GM23338 (cell line): ENCODE measurements at places on chromosomes 16 and 17. TPM values are rescaled to one million over a fixed set of nuclear protein-coding genes. Genes with fewer than 3 reads are reported as not detected.

GRCh38 chr16:23753908-23754593, 775 bp upstream of the CHP2 start:
- H3K4me1 ChIP-seq, result peaks cover 5% of the 10 kb centered on the region; the same call in 1 of the 2 replicates
- H3K4me3 ChIP-seq, result peak overlapping the region; percentile 70
- no peaks in the 10 kb centered on the region for H3K36me3 ChIP-seq
- peak; percentile 17 for DNase-seq
- peaks cover 39% of the 10 kb centered on the region for H3K27me3 ChIP-seq
- H3K27ac ChIP-seq, result no peak overlapping the region

- H3K27me3 ChIP-seq, result no peaks in the 10 kb centered on the region
- H3K36me3 ChIP-seq, result peaks cover 25% of the 10 kb centered on the region
- peaks cover 38% of the 10 kb centered on the region; the same call in 1 of the 2 replicates for H3K4me1 ChIP-seq
- no peak for DNase-seq
Measured at GRCh38 chr16:1961651-1962067, 2.3 kb downstream of the NDUFB10 start.

DNA sequence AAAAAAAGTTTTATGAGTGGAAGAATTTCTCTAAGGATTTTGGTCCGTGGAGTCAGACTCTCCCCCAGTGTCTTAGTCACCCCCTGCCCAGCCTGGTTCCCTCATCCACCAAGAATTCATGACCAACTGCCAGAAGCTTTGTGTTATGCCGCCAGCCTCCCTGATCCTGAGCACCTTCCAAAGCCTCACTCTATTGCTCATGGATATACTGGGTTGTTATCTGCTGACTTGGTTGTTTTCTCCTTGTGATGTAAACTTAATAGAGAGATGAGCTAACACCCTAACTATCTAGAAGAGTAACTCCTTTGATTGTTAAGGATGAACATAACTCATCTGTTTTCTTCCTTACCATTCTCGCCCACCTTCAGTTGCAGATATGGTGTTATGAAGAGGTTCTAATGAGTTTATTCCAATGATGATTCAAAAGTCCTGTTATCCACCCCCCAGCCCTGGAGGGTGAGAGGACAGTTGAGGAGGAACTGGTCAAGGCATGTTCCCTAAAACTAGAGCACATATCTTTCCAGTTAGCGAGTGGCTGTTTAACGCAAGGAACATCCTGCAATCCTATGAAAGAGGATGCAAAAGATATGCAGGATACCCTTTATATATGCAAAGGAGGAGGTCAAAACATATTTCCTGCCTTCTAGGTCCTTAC, 1.5 kb upstream of the PSMD3 start:
- peaks cover 20% of the 10 kb centered on the region for H3K4me1 ChIP-seq
- DNase-seq, result no peak
- peaks cover under 1% of the 10 kb centered on the region for H3K36me3 ChIP-seq
- no peaks in the 10 kb centered on the region for H3K27me3 ChIP-seq
- H3K4me3 ChIP-seq, result peak overlapping the region; percentile 77

DNA sequence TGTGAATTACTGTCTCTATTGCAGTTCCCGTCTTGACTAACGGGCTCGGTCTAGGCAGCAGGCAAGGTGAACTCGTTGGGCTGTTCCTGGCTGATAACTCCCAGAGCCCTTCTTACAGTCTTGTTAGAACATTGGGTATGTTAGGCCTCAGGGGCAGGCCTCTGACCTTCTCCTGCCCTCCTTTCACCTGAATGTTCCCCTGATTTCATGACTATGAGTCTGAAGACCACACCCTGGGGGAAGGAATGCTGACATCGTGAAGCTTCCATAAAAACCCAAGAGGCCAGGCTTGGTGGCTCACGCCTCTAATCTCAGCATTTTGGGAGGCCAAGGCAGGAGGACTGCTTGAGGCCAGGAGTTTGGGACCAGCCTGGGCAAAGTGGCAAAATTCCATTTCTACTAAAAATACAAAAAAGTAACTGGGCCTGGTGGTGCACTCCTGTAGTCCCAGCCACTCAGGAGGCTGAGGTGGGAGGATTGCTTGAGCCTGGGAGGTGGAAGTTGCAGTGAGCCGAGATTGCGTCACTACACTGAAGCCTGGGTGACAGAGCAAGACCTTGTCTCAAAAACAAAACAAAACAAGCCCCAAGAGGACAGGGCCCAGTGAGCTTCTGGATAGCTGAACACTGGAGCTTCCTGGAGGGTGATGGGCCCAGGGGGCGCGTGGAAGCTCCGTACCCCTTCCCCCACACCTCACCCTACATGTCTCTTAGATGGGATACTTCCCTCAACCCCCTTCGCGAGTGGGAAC, 47.8 kb upstream of the FBXO47 start:
- DNase-seq, result no peak
- H3K4me1 ChIP-seq, result peaks cover 22% of the 10 kb centered on the region
- no peaks in the 10 kb centered on the region for H3K27me3 ChIP-seq
- no peaks in the 10 kb centered on the region for H3K36me3 ChIP-seq
- H3K4me3 ChIP-seq, result no peak overlapping the region
- H3K27ac ChIP-seq, result no peak overlapping the region

DNA sequence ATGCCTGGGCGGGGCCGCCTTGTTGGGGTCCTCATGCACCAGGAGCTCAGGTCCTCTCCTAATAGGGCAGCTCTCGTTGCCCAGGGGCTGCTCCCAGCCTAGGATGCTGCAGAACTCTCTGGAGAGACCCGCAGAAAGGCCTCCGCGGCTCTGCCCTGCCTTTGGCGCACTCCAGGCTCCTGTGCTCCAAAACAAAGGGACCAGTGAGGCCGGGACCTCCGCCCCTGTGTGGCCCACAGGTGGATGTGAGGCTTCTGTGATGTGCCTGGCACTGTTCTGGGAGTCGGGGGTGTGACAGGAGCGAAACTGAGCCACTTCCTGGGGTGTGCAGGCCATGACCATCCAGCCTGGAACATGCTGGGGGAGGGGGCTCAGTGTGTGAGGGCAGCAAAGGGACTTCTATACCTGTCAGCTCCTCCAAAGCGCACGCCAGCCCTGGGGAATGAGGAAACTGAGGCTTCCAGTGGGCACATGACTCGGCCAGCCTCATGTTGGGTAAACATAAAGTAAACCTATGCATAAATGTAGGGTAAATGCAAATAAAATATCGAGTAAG, 153.2 kb downstream of the IRF8 start:
- no peaks in the 10 kb centered on the region for H3K36me3 ChIP-seq
- DNase-seq, result no peak
- H3K4me1 ChIP-seq, result no peaks in the 10 kb centered on the region
- no peak overlapping the region for H3K4me3 ChIP-seq

- no peaks in the 10 kb centered on the region for H3K36me3 ChIP-seq
- no peak overlapping the region for H3K4me3 ChIP-seq
- H3K27ac ChIP-seq, result no peak overlapping the region
- H3K4me1 ChIP-seq, result 0 out of 2 replicates have a peak, but pooled peaks cover 4% of the 10 kb centered on the region
Measured at GRCh38 chr17:1190751-1191331, 11.1 kb upstream of the ABR start.

DNA sequence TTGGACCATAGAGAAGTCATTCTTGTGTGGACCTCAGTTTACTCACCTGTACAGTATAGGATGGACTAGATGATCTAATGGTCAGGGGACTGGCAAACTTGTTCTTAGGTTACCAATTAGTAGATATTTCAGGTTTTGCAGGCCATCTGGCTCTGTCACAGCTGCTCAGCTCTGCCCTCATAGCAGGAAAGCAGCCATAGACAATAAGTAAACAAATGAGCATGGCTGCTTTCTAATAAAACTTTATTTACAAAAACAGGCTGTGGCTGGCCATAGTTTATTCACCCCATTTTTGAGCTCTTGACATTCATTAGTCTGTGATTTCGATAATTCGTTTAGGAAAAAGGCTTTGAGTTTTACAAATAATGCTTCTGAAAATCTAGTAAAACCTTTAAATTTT, 12.7 kb downstream of the BPTF start:
- DNase-seq, result no peak
- H3K4me1 ChIP-seq, result peaks cover 5% of the 10 kb centered on the region
- H3K27ac ChIP-seq, result 0 out of 2 replicates have a peak overlapping the region, but pooled peaks have one; percentile 4
- H3K4me3 ChIP-seq, result no peak overlapping the region
- no peaks in the 10 kb centered on the region for H3K36me3 ChIP-seq

GRCh38 chr17:70251706-70252105, 82.4 kb downstream of the KCNJ2 start:
- no peaks in the 10 kb centered on the region for H3K4me1 ChIP-seq
- no peak overlapping the region for H3K4me3 ChIP-seq
- H3K27me3 ChIP-seq, result no peaks in the 10 kb centered on the region
- no peak overlapping the region for H3K27ac ChIP-seq

- H3K27me3 ChIP-seq, result no peaks in the 10 kb centered on the region
- no peaks in the 10 kb centered on the region for H3K4me1 ChIP-seq
- no peak overlapping the region for H3K27ac ChIP-seq
- no peaks in the 10 kb centered on the region for H3K36me3 ChIP-seq
- no peak for DNase-seq
Measured at GRCh38 chr16:778447-778846, 9.7 kb downstream of the RPUSD1 start.

DNA sequence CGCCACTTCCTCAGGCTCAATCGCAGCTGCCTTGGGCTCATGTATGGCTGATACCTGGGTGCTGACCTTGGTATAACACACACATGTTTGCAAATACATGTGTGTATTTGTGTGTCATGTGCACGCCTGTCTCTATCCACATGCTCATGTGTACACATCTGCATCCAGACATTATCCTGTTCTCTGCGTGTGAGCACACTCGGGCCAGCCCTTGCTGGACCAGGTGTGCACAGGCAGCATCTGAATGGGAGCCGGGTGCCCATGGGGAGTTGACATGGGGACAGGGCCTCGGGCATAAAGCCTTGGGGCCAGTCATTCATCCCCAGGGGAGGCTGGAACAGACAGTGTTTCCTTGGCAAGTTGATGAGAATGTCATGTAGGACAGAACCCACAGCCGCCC, 29.1 kb upstream of the CRHR1 start:
- H3K36me3 ChIP-seq, result no peaks in the 10 kb centered on the region
- H3K27me3 ChIP-seq, result no peaks in the 10 kb centered on the region
- H3K4me3 ChIP-seq, result no peak overlapping the region
- no peak for DNase-seq

DNA sequence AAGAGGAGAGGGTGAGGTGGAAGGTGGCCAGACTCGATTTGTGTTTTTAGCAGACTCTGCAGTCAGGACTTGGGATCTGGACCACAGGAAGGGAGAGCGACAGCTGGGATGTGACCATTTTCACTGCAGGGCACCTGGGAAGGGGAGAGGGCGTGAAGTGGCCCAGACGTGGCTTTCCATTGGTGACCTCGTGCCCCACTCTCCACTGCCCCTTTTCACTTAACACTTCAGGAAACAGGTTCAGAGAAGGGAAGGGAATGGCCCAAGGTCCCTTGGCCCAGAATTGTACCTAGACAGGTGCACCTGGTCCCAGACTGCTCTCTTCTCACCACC, 22.9 kb upstream of the MPRIP start:
- no peak overlapping the region for H3K27ac ChIP-seq
- no peaks in the 10 kb centered on the region for H3K27me3 ChIP-seq
- no peaks in the 10 kb centered on the region for H3K36me3 ChIP-seq

DNA sequence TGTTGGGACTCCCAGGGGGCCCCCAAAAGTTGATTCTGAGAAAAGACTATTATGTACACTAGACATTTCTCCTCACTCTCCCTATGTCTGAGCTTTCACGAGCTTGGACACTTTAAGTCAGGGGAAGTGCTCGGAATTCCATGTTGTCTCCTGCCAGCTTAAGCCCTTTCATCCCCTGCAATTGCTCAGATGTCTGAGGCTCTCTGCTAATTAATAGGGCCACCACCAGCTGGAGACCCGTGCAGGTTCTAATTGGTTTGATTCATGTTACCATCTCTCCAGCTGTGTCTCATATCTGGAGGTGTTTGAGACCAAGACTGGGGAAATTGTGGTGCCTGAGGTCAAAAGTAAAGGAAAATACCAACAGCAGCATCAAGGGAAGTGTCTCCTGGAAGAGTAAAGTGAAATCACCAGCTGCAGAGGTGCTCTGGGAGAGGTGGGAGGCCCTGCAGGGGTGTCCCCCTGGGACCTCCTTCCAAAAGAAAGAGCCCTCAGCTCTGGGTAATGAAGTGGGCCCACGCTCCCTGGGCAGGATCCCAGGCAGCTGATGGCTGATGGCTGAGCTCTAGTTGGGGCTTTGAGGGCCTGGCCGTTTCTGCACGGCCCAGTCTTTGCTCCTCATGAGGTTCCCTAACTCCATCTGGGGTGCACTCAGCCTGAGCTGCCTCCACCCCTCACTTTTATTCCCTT, 5.8 kb upstream of the UTS2R start:
- peaks cover 16% of the 10 kb centered on the region for H3K27me3 ChIP-seq
- no peak for DNase-seq
- no peaks in the 10 kb centered on the region for H3K4me1 ChIP-seq
- no peak overlapping the region for H3K4me3 ChIP-seq

- H3K4me1 ChIP-seq, result peaks cover 39% of the 10 kb centered on the region
- peak; percentile 59 for DNase-seq
- no peaks in the 10 kb centered on the region for H3K27me3 ChIP-seq
Measured at GRCh38 chr16:11560701-11561453, 25.8 kb downstream of the LITAF start.

- H3K4me1 ChIP-seq, result no peaks in the 10 kb centered on the region
- no peaks in the 10 kb centered on the region for H3K36me3 ChIP-seq
- no peaks in the 10 kb centered on the region for H3K27me3 ChIP-seq
- DNase-seq, result no peak
- H3K27ac ChIP-seq, result no peak overlapping the region
Measured at GRCh38 chr16:86087011-86087895, 188.3 kb downstream of the IRF8 start.

GRCh38 chr17:77420804-77421629, 280.2 kb downstream of the SEC14L1 start:
- DNase-seq, result peak; percentile 85
- peak overlapping the region; percentile 21; the same call in 1 of the 2 replicates for H3K4me3 ChIP-seq
- H3K27me3 ChIP-seq, result no peaks in the 10 kb centered on the region
- peaks cover 51% of the 10 kb centered on the region for H3K4me1 ChIP-seq
- peak overlapping the region; percentile 96 for H3K27ac ChIP-seq

GRCh38 chr17:2289878-2290478, 13.6 kb downstream of the SMG6 start:
- no peaks in the 10 kb centered on the region for H3K4me1 ChIP-seq
- DNase-seq, result no peak
- H3K27ac ChIP-seq, result no peak overlapping the region
- H3K4me3 ChIP-seq, result no peak overlapping the region
- H3K36me3 ChIP-seq, result peaks cover 28% of the 10 kb centered on the region

UBTF gene
- 62.2 and 78.8 TPM in 2 replicates for total RNA-seq

CCL4 gene
- total RNA-seq, result not detected in 2 replicates

CBFA2T3 gene
- 0.85 and 1.5 TPM in 2 replicates for total RNA-seq

SNAI3 gene
- total RNA-seq, result 19.2 and 19.4 TPM in 2 replicates

LDAF1 gene
- total RNA-seq, result 33.8 TPM in 2 replicates

KRT23 gene
- not detected in 2 replicates for total RNA-seq

KRTAP2-3 gene
- total RNA-seq, result not detected in 2 replicates

SGCA gene
- not detected in 2 replicates for total RNA-seq

NR1D1 gene
- 3.6 and 4.2 TPM in 2 replicates for total RNA-seq

CMTM4 gene
- total RNA-seq, result 54.1 and 77.0 TPM in 2 replicates

CD300H gene
- total RNA-seq, result not detected in 2 replicates

TCAP gene
- 0.74 and 2.1 TPM in 2 replicates for total RNA-seq

HIGD1B gene
- total RNA-seq, result not detected in 2 replicates

TMEM88 gene
- total RNA-seq, result 0.97 TPM in 1 of 2 replicates, not detected in the other

PPY gene
- not detected in 2 replicates for total RNA-seq
